Fibroblast of skin of right quadriceps (primary cell): ENCODE measurements at places on chromosomes 6 and 20.

DNA sequence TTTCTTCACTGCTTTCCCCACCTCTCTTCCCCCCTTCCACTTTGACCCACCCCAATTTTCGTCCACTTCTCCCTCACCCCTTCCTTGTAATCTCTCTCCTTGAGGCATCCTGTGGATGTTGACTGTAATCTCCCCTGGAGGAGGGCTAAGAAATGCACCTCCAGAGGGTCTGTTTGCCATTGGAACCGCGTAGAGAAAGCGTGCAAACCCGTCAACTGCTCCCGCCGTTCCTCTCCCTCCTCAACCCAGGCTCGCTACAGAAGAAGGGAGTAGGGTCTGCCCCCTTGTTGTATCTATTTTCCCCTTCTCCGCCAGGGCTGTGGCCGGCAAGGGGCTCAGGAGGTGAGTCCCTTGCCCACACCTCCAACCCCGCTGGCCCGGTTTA lies 502 bp upstream of the HTR1E start:
- DNase-seq = peak; percentile 2

GRCh38 chr6:166450167-166450873 lies 67.6 kb upstream of the MPC1 start:
- DNase-seq = no peak

GRCh38 chr20:54044156-54044555 lies 26.2 kb downstream of the BCAS1 start:
- peak; percentile 91 for DNase-seq

- DNase-seq = no peak
These were observed 189.2 kb downstream of the ASCC3 start for GRCh38 chr6:100691972-100692371.

- no peak for DNase-seq
These were observed 12.7 kb upstream of the MTRF1L start for GRCh38 chr6:153015094-153015640.
